Right ventricle myocardium superior (tissue), 1 donor: ENCODE measurements at places on chromosomes 13 and 19.

DNA sequence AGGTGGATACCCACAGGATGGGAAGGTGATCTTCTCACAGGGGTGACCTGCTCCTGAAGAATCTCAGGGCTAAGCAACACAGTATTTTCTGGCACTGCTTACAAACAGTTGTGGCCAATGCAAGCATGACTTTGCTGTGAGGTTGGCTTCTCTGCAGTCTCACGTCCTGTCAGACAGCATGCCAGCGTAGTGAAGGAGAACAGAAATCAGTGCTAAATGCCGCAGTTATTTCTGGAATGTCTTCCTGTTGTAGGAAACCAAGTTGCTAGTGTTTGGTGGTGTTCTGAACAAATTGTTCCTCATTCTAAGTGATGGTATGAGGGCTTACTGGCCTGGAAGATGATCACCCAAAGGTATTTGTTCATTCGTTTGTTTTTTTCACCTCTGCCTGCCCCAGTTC is 320.1 kb downstream of the MTUS2 start:
- no peak for DNase-seq

DNA sequence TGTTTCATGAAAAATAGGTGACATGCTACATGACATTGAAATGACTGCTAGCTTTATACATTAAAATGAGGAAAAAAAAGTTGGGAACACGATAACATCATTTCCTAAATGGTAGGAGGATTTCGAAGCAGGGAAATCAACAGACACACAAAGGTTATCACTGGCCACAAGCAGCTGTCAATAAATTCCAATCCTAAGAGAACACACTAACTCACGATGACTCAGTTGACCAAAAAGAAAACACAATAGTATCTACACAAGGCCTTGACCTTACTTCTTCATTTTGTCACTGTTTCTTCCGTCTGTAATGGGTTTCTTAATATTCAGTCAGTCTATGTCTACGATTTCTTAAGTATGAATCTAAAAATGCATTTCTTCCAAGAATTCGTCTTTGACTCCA is 36.5 kb downstream of the STARD13 start:
- no peak for DNase-seq

DNA sequence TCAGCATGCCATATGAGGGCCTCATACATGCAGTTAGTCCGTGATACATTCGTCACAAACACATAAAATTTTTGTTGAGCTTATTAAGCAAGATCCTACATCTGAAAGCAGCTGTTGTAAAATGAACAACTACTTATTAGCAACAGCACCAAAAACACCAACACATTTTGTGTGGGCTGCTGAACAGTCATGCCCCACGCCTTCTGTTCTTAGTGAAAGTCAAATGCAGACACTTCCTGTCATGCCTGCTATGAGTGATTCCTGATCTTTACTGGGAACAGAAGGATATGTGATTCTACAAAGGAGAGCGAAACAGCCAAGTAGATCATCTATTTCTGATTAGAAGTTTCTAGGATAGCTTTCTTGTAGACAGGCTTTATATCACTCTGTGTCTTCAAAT is 4.2 kb upstream of the B3GLCT start:
- no peak for DNase-seq

- no peak for DNase-seq
Observed at GRCh38 chr13:59790626-59791025, 373.1 kb downstream of the DIAPH3 start.

GRCh38 chr13:106049171-106049570 is 486.3 kb downstream of the EFNB2 start:
- DNase-seq = no peak
